ENCODE measurements at places on chromosomes 5 and 9. TPM values are rescaled to one million over a fixed set of nuclear protein-coding genes. Genes with fewer than 3 reads are reported as not detected.

RNF183 gene
- total RNA-seq, result not detected

- H3K4me3 ChIP-seq, result peak overlapping the region; percentile 74
- DNase-seq, result peak; percentile 76
- H3K27ac ChIP-seq, result peak overlapping the region; percentile 85
- H3K36me3 ChIP-seq, result no peaks in the 10 kb centered on the region
- peaks cover 41% of the 10 kb centered on the region for H3K4me1 ChIP-seq
Observed at GRCh38 chr5:160438316-160439204, 16.9 kb downstream of the PTTG1 start.

- H3K36me3 ChIP-seq, result no peaks in the 10 kb centered on the region
- H3K27me3 ChIP-seq, result peaks cover 17% of the 10 kb centered on the region
Observed at GRCh38 chr5:74948031-74948546, 81.9 kb upstream of the FAM169A start.

DNA sequence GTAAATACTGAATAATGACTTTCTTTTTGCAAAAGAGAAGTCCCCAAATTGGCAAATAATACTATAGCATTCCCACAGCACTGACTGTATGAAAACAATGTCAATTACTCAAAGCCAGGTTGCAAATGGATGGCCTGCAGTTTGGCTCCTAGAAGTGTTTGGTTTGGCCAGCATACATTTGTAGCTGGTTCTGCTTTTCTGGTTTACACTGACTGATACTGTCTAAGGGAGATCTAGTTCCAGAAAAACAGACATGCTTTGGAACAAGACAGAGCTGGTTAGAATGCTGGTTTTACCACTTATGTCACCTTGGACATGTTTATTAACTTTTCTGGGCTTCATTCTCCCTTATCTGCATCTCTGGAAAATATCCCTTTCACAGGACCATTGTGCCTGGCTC, 81.5 kb upstream of the TRPM3 start:
- no peak overlapping the region for H3K4me3 ChIP-seq
- no peak overlapping the region for H3K27ac ChIP-seq
- no peaks in the 10 kb centered on the region for H3K36me3 ChIP-seq
- H3K4me1 ChIP-seq, result no peaks in the 10 kb centered on the region
- DNase-seq, result no peak

DNA sequence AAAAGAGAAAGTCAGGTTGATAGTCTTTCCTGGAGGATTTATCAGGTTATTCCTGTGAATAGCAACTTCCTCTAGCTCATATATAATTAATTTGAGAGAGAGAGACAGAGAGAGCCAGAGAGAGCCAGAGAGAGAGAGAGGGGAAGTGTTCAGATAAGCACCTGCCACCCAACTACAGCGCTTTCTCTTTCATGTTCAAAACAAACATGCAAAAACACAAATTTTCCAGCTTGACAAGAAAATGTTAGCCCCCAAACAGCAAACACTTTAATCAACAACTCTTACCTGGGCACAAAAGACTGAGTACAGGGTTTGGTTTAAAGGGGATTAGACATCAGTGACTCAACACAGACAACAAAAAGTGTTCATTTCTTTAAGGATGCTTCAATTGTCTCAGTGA, 61.7 kb upstream of the PLPP6 start:
- no peak for DNase-seq
- no peak overlapping the region for H3K4me3 ChIP-seq
- H3K27me3 ChIP-seq, result no peaks in the 10 kb centered on the region

Measured in activated CD8-positive, alpha-beta T cell treated with anti-CD3 and anti-CD28 coated beads, Interleukin-2, amount 10 ng/mL, durations not matched to agents 7 days and 5 days (primary cell).